ENCODE measurements at places on chromosomes 7 and 10.

GRCh38 chr7:22189741-22190140 is 167.2 kb downstream of the RAPGEF5 start:
- no peak for DNase-seq

DNA sequence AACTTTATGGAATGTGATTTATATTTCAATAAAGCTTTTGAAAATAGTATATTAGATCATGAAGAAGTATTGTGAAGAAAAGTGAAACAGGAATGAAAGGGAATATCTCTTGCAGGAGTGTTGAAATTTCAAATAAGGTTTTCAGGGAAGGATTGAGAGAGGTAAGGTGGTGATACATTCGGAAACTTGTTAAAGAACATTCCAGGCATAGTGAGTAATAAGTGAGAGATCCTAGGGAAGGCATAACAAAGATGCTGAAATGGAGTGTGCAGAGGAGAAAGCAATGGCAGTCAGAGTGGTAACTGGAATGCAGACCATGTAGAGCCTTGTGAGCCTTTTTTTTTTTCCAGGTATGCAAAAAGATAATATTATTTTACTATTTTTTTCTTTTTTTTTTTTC is 4.1 kb downstream of the OR9A4 start:
- no peak for DNase-seq

GRCh38 chr7:44065431-44066110 is at the start of gene PGAM2:
Gene PGAM2, minus strand, starts transcription at chr7:44065567. Its CDS starts 38 bp downstream, at chr7:44065529.
- no peak for DNase-seq

GRCh38 chr10:29257106-29257783 is 31.6 kb upstream of the LYZL1 start:
- DNase-seq, result no peak

- DNase-seq, result no peak
Measured at GRCh38 chr10:29022513-29022912, 266.4 kb upstream of the LYZL1 start.

DNA sequence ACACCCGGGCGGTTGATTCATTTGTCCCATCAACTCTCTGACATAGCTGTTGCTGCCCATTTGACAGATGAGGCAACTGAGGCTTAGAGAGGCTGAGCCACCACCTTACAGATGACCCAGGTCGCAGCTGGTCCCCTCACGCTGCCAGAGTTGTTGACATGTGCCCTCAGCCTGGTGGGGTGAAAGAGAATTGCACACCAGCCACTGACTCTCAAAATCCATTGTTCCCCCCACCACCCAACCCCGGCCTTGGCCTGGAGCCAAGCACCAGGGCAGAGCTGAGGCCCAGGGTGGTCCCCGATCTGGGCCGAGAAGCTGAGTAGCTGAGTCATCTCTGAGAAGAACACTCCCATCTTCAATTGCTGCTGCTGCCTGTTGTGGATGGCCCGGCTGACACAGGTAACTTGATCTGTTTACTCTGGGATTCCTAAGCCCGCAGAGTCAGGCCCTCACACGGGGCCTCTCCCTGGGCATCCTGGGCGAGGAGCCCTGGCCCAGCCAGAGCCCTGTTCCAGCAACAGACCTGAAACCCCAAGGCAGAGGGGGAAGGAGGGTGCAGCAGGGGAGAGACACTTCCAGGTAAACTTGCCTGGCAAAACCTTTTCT is 27.5 kb downstream of the PVRIG start:
- DNase-seq, result no peak

- DNase-seq, result no peak
Measured at GRCh38 chr7:21107101-21107500, 320.4 kb upstream of the SP8 start.

- no peak for DNase-seq
Measured at GRCh38 chr10:80266513-80266863, 23.0 kb downstream of the MAT1A start.

DNA sequence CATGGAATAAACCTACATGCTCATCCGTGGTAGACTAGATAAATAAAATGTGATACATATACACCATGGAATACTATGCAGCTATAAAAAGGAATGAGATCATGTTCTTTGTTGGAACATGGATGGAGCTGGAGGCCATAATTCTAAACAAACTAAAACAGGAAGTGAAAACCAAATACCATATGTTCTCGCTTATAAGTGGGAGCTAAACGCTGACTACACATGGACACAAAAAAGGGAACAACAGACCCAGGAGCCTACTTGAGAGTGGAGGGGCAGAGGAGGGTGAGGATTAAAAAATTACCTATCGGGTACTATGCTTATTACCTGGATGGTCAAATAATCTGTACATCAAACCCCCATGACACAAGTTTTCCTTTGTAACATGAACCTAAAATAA is 68.7 kb upstream of the SEC61G start:
- DNase-seq, result no peak

DNA sequence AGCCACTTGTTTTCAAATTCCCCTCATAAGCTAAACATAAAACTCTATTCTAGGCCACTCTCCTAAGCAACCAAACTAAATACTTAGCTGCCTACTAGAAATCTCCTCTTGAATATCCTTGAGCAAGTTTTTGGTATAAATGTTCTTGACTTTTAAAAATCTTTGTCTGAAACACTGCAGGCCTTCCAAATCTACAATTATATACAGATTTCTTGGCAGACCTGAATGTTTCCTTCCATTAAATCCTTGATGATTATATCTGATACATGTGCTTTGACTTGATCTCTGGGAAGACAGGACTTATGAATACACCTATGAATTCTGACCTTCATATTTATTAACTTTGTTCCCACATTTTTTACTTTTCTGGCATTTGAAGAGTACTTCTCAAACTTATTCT is 314.5 kb downstream of the CACNA2D1 start:
- no peak for DNase-seq

- DNase-seq, result no peak
Measured at GRCh38 chr10:45640049-45640448, 32.5 kb downstream of the ZFAND4 start.

Measured in activated CD4-positive, alpha-beta T cell treated with anti-CD3 and anti-CD28 coated beads for 1 hour (primary cell).